ENCODE measurements at places on chromosomes 13 and 19.
A peak's percentile ranks its signal among the peaks of the same experiment; 100 is the strongest.

DNA sequence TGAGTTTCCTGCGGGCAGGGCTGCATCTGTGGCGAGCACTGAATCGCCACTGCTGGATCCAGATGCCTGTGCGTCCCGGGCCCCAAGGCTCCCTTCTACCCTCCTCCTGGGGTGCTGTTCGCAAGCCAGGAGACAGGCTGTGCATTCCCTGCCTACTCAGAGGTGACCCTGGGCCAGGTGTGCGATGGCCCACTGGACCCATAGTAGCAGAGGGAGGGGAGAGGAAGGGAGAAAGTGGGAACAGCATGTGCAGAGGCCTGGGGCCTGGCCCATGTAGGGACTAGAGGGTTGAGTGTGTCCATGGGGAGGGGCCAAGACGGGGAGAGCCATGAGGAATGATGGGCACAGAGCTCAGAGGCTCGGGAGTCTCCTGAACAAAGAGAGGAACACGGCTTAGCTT is 27.3 kb downstream of the CARM1 start:
- H3K36me3 ChIP-seq, result no peaks in the 10 kb centered on the region
- H3K4me3 ChIP-seq, result no peak overlapping the region
- H3K27ac ChIP-seq, result peak overlapping the region; percentile 30

DNA sequence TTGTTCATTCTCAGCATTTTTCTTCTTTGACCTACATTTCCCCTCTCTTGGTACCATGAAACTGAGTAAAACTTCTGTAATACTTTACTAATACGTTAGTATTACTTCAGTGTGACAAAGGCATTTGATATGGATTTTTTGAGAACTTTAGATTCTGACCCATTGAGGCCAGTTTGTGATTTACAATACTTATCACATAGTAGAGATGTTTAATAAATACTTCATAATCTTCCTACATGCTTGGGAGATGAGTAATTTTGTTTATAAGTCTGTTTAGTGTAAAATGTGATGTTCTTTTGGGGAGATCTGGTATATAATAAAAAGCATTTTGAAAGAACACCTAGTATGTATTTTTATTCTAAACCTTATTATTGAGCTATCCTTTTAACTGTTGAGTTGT is 29.7 kb downstream of the GTF2F2 start:
- H3K36me3 ChIP-seq, result no peaks in the 10 kb centered on the region
- no peak overlapping the region for H3K4me3 ChIP-seq
- no peak for DNase-seq
- H3K27ac ChIP-seq, result no peak overlapping the region
- no peaks in the 10 kb centered on the region for H3K4me1 ChIP-seq

DNA sequence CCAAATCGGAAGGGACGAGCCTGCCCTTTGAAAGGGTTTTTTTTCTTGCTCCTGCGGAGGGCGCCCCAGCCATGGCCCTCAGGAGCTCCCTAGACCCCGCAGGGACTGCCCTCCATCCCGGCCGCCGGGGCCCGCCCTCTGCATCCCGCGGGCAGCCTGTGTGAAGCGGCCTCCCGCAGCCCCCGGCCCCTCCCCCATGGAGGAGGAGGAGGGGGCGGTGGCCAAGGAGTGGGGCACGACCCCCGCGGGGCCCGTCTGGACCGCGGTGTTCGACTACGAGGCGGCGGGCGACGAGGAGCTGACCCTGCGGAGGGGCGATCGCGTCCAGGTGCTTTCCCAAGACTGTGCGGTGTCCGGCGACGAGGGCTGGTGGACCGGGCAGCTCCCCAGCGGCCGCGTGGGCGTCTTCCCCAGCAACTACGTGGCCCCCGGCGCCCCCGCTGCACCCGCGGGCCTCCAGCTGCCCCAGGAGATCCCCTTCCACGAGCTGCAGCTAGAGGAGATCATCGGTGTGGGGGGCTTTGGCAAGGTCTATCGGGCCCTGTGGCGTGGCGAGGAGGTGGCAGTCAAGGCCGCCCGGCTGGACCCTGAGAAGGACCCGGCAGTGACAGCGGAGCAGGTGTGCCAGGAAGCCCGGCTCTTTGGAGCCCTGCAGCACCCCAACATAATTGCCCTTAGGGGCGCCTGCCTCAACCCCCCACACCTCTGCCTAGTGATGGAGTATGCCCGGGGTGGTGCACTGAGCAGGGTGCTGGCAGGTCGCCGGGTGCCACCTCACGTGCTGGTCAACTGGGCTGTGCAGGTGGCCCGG is 815 bp downstream of the MAP3K10 start:
- peak; percentile 88 for DNase-seq
- no peaks in the 10 kb centered on the region for H3K27me3 ChIP-seq
- H3K4me1 ChIP-seq, result peaks cover 14% of the 10 kb centered on the region
- H3K36me3 ChIP-seq, result no peaks in the 10 kb centered on the region
- peak overlapping the region; percentile 84 for H3K27ac ChIP-seq

GRCh38 chr19:35645680-35646511 is 2.2 kb upstream of the COX6B1 start:
- H3K27ac ChIP-seq, result peak overlapping the region; percentile 94
- no peaks in the 10 kb centered on the region for H3K27me3 ChIP-seq
- no peak for DNase-seq

- peaks cover 38% of the 10 kb centered on the region for H3K4me1 ChIP-seq
- no peak for DNase-seq
- no peaks in the 10 kb centered on the region for H3K27me3 ChIP-seq
- H3K36me3 ChIP-seq, result no peaks in the 10 kb centered on the region
- peak overlapping the region; percentile 87 for H3K27ac ChIP-seq
Observed at GRCh38 chr13:48567515-48568369, 34.9 kb upstream of the RCBTB2 start.

DNA sequence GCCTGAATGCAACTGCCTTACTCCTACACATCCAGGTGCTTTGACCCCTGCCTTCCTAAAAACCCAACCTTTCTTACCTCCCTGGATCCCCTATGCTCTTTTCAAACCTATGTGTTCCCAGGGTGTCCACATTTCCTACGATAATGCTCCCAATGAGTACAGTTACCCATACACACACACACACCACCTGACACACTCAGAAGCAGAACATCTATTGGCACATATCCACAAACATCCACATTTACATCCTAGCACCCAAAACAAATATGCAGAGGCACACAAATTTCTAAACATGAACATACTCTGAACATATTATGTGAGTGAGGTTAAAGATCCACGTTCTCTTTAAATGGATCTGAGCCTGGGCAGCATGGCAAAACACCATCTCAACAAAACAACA is 22.4 kb upstream of the PLAUR start:
- H3K4me3 ChIP-seq, result no peak overlapping the region
- no peaks in the 10 kb centered on the region for H3K27me3 ChIP-seq
- peak overlapping the region; percentile 79 for H3K27ac ChIP-seq

DNA sequence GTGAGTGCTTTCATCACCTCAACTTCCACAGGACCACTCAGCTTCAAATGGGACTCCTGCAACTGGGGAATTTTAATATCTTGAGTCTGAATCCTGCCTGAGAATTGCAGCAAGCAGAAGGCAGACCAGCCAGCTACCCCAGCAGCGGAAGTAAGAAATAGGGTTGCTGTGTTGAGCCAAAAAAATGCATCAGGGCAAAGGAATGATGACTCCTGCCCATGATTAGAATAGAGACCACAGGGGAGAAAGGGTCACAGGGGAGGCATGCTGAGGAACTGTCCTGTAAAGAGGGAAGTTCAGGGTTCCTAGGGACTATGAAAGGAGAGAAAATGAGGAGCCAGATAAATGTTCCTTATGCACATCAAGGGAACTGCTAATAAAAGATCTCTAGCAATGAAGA is 370.2 kb downstream of the KCTD12 start:
- no peaks in the 10 kb centered on the region for H3K4me1 ChIP-seq
- H3K27me3 ChIP-seq, result no peaks in the 10 kb centered on the region
- DNase-seq, result no peak
- H3K36me3 ChIP-seq, result no peaks in the 10 kb centered on the region
- no peak overlapping the region for H3K27ac ChIP-seq
- no peak overlapping the region for H3K4me3 ChIP-seq

DNA sequence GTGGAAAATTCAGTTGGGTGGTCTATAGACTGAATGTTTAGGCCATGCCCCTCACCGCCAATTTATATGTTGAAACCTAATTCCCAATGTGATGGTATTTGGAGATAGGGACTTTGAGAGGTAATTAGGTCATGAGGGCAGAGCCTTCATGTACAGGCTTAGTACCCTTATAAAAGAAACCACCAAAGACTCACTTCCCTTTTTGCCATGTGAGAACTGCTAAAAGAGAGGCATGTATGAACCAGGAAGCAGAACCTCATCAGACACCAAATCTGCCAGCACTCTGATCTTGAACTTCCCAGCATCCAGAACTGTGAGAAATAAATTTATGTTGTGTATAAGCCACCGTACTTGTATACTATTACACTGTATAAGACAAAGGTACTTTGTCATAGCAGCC is 40.6 kb downstream of the UQCRFS1 start:
- DNase-seq, result no peak
- H3K27me3 ChIP-seq, result no peaks in the 10 kb centered on the region
- H3K27ac ChIP-seq, result no peak overlapping the region
